ENCODE measurements at places on chromosomes 1 and 21.

- no peak for DNase-seq
These were observed 390.7 kb upstream of the ZP4 start for GRCh38 chr1:238281418-238281817.

DNA sequence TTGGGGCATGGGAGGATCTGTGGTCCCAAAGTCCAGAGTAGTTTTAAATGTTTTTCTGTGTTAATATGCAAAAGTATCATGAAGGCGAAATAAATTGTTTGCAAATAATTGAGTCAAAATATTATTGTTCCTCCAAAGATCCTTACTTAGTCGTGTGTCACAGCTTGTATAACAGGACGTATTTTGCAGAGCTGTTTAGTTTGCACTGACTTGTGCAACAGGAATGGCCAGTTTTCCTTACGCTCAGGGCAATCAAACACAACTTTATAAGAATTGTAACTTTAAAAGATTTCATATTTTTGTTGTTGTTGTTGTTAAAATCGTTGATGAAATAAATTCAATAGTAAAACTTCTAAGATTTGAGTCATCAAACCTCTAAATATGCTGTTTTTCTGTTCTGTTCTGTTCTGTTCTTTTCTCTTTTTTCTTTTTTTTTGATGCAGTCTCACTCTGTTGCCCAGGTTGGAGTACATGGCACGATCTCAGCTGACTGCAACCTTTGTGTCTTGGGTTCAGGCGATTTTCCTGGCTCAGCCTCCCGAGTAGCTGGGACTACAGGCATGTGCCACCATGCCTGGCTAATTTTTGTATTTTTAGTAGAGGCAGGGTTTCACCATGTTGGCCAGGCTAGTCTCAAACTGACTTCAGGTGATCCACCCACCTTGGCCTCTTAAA, 60.6 kb downstream of the UCK2 start:
- no peak for DNase-seq

DNA sequence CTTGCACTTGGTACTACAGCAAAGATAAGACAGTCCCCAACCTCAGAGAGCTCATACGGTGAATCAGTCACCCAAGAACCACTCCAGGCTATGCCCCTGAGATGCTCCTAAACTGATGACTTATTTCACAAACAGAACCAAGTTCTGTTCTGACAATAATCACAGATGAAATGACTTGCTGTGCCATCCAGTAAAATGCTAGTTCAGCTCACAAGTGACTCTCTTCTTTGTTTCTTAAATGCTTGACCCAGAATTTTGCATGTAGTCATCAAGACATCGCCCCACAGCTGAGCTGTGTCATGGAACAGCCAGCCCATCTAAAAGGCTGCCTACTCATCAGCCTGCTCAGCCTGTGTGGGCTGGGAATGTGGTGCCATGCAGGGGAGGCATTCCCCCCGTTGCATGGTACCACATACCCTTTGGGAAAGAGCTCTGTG, 6.1 kb upstream of the SLC19A2 start:
- no peak for DNase-seq

- no peak for DNase-seq
These were observed 61.5 kb downstream of the CD58 start for GRCh38 chr1:116508984-116509980.

DNA sequence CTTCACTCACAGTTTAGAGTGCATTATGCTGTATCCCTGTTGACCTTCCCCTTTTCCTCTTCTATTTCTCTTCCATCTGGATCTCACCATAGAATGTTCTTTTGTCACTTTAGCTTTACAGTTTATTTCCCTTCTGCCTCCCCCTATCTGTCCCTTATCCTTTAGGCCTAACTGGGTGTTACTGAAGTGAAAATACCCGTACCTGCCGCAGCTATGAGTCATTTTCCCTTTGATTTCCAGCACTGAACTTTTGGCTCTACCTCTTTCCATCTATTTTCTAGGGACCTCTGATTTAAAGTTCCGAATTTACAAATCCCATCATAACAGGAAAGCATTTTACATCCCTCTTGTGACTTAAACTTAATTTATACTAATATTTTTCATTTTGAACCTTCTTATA, 19.7 kb downstream of the ITSN1 start:
- no peak for DNase-seq

- no peak for DNase-seq
These were observed 77.0 kb downstream of the ZZZ3 start for GRCh38 chr1:77605246-77606026.

GRCh38 chr1:217661407-217661806, 30.3 kb downstream of the SPATA17 start:
- no peak for DNase-seq

DNA sequence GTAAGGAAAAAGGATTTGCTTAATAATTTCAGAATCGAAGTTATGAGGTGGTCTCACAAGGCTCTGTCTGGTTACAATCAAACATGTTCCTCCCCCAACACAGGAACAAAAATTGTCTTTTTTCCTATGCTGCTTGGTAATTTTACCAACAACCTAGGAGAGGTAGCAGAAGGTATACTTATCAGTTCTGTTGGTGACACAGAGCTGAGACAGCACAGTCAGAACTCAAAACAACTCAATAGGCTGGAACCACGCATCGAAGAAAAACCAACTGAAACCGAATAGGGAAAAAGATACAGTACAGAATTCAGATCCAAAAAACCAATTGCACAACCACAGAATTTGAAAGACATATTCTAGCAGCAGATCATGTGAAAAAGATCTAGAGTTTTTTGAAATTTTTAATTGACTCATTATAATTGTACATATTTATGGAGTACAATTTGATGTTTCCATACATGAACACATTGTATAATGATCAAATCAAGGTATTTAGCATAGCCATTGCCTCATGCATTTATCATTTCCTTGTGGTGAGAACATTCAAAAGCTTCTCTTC, 3.8 kb downstream of the G0S2 start:
- DNase-seq: no peak

DNA sequence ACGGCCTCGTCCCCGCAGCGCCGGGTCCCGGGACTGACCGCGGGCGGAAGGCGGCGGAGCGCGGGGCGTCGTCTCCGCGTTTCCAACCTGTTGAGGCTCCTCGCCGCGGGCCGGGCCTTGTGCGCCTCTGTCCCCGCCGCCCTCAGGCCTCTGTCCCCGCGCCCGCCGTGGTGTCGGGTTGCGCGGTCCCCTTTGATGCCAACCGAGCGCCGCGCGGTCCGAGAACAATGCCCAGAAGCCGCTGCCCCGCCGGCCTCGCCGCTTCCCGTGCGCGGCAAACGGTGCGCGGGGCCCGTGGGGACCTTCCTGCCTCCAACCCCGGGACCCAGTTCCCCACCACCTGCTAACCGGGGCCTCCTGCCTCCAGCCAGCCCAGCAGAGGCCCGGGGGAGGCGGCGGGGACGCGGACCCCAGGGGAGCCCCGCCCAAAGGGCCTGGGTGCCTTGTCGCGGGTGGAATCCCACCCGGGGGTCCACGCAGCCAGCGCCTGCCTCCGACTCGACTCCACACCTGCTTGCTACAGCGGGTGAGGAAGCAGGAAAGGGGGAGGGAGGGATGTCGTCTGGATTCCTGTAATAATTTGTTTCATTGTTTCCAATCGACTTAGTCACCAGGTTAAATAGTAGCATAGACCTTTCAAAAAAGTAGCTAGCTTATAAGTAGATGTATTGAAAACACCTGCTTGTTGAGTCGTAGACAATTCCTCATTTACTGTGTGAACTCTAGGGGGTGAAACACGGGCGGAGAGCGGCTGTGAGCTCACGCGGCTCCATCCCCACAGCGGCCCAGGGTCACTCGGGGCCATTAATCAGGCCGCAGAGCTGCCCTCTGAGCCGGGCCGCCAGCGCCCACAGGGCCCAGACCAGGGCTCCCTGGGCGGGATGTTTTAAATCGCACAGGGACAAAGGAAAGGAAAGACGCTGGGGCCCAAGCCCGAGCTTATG, 1.1 kb downstream of the COL18A1 start:
- no peak for DNase-seq
